ENCODE measurements at places on chromosomes 2 and 18. TPM values are rescaled to one million over a fixed set of nuclear protein-coding genes. Genes with fewer than 3 reads are reported as not detected.
A peak's percentile ranks its signal among the peaks of the same experiment; 100 is the strongest.

The ASPRV1 gene
- polyA plus RNA-seq: 1.2 TPM

GRCh38 chr2:208294482-208295024, 28.5 kb downstream of the PIKFYVE start:
- no peak for DNase-seq
- H3K4me1 ChIP-seq: peaks cover 28% of the 10 kb centered on the region
- no peaks in the 10 kb centered on the region for H3K27me3 ChIP-seq
- peak overlapping the region; percentile 61 for H3K27ac ChIP-seq

The MAPK4 gene
- 0.02 TPM for polyA plus RNA-seq

GRCh38 chr2:233845301-233846060, 8.9 kb downstream of the HJURP start:
- no peak overlapping the region for H3K4me3 ChIP-seq
- no peaks in the 10 kb centered on the region for H3K4me1 ChIP-seq
- DNase-seq: peak; percentile 8
- H3K27ac ChIP-seq: no peak overlapping the region
- H3K36me3 ChIP-seq: no peaks in the 10 kb centered on the region

DNA sequence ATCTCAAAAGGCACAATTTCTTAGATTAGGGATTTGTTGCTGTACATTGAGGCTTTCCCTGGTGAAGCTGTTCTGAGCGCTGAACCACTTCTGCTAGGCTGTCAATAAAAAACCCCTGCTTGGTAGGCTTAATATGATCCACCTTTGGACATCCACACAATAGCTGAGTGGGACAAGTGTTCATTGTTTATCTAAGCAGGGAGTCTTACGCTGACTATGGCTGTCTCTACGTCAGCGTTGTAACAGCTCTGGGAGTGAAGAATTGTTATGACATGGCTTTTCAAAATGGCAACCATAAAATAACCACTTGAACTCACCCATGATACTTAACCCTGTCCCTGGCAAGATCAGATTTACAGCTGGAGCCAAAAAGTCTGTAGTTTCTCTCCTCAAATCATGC, 111.5 kb upstream of the SULT1C3 start:
- H3K27me3 ChIP-seq: peaks cover 4% of the 10 kb centered on the region
- H3K4me3 ChIP-seq: no peak overlapping the region
- H3K27ac ChIP-seq: no peak overlapping the region
- no peaks in the 10 kb centered on the region for H3K36me3 ChIP-seq
- DNase-seq: no peak

Data from spleen (tissue), 13 donors.